ENCODE measurements at places on chromosomes 6 and 20.

DNA sequence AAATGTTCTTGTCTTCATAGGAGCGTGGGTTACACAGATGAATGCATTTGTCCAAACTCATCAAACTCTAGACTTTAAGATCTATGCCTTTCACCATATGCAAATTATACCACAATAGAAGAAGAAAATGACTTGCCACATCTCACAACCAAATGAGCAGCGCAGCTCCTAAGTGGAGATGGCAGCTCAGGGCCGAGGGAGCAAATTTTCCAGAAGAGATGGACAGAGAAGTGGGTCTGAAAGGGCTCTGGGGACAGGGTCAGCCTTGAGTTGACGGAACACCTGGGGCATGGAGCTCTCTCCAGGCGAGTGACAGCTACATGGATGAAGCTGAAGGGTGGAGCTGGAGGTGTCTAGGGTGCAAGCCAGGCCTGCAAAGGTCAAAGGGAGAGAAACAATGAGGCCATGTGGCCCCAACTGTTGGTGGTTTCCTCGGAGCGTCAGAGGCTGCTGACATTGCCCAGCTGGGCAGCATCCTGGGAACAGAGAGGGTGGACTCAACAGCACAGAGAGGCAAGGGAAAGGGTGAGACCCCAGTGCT lies 228.3 kb downstream of the NRN1 start:
- DNase-seq, result no peak

DNA sequence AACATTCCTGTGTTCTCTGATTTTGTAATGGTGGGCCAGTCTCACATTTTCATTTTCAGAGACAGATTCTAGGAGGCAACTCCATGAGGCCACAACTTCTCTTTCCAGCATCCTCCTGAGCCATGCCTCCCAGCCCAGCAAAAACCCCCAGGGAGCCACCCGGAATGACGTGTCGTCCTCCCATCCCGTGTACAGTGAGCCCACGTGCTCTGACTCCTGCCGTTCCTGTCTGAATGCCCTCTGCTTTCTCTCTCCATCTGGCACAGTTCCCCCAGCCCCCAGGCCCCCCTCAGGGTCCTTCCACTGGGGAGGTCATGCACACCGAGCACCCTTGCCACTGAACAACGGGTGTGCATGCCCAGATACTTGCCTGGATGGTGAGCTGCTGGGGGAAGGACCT lies 38.0 kb downstream of the C20orf203 start:
- DNase-seq, result no peak

- no peak for DNase-seq
These were observed 800.6 kb downstream of the DHX35 start for GRCh38 chr20:39762716-39763115.

DNA sequence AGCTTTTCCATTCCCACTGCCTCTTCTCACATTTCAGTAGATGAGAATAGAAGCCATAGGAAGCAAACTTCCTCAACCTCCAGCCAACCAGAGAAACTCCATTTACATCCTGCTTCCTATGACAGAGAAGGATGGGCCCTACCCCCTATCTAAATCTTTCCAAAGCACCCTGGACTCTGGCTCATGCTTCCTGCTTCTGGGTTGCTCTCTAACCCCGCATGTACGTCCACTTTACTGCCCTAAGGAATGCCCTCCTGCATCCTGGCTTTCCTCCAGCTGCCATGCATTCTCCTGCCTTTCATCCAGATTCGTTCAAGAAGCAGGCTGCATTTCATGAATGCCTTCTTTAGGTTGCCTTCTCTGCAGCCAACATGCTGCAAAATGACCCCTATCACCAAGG lies 91.9 kb downstream of the FAM217A start:
- no peak for DNase-seq

DNA sequence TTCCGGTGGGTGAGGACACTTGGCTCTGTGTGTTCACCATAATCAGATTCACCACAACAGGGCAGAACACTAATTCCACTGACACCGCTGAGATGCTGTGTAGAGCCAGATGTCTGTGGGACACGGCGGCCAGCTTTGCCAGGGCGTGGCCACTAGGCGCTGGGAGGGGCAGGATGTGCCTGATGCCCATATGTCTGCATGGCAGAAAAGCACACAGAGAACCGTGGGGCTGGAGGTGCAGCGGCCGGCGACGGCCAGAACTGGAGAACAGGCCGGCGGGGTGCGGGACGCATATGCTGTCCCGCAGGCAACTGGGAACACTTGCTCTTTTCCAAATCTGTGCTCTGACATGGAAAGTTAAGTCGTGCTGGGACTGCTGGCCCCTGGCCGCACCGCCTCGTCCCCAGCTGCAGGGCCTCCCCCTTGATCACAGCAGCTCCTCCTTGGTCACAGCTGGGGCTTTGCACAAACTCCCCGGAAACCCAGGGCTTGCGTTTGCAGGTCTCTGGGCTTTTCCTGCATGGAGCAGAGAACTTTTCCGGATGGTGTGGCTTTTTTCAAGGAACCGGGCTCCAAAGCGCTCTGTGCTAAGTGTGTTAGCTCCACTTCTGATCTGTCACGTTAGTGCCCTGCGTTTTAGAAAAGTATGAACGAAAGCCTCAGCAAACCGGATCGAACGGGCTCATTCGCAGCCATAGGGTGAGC lies 31.1 kb downstream of the NTSR1 start:
- DNase-seq, result peak; percentile 45

DNA sequence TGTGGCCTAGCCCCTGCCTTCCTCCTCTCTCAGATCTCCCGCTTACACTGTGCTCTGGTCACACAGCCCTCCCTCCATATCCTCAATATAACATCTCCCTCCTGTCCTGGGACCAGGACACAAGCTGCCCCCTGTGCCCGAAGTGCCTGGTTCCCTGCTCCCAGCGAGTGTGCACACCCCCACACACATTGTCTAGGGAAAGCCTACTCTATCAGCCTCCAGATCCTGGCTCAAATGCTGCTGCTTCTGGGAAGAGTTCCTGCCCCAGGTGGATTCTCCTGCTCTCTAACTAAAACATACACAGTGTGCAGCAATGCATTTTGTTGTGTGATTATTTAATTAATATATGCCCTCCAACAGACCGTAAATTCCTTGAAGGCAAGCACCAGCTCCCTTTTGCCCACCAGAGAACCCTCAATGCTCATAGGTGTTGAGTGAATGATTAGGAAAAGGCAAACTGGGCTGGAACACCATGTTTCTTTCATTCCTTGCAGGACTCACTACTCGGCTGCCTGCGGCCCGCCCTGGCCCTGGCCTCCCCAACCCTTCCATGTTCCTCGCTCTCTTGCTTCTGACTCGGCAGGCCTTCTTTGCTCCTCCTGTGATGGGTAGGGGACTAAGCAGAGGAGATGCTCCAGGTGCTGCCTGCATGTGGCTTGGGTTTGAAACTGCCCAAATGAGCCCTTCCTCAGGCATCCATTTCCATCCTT lies 194.6 kb downstream of the ZDHHC14 start:
- DNase-seq, result no peak

GRCh38 chr6:151441390-151442166 lies 10.3 kb downstream of the RMND1 start:
- DNase-seq, result no peak

GRCh38 chr20:45792317-45793118 lies 764 bp downstream of the DNTTIP1 start:
- DNase-seq, result peak; percentile 43

DNA sequence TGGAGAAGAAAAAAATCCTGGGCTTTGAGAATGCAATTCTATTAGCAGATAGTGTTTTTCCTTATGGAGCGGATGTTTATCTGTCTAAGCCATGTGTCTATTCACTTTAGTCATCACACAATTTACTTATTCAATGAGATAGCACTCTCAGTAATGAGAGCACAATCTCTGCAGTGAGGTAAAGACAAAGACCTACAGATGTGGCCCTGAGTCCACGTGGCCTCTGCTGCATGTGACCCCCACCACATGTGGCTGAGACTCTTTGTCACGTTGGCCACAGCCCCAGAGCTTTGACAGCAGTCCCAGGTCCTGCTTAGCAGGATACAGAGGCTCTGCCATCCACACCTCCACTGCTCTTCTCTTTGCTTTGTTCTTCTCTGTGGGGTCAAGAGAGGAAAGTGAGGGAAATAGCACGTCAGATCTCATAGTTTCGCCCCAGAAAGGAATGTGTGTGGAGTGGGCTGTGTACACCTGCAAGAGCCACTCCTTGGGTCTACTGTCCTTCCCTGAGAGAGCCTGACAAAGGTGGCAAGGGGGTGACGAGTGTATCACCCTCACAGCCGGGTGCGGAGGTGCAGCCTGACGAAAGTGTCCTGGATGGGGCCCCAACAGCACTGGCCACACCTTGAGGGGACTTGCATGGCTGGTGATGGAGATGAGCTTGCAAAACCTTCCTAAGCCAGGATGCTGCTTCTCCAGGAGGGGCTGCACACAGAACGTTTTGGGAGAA lies 40.7 kb downstream of the ZNF831 start:
- no peak for DNase-seq

GRCh38 chr6:46279874-46280273 lies 109.1 kb upstream of the ENPP5 start:
- no peak for DNase-seq

DNA sequence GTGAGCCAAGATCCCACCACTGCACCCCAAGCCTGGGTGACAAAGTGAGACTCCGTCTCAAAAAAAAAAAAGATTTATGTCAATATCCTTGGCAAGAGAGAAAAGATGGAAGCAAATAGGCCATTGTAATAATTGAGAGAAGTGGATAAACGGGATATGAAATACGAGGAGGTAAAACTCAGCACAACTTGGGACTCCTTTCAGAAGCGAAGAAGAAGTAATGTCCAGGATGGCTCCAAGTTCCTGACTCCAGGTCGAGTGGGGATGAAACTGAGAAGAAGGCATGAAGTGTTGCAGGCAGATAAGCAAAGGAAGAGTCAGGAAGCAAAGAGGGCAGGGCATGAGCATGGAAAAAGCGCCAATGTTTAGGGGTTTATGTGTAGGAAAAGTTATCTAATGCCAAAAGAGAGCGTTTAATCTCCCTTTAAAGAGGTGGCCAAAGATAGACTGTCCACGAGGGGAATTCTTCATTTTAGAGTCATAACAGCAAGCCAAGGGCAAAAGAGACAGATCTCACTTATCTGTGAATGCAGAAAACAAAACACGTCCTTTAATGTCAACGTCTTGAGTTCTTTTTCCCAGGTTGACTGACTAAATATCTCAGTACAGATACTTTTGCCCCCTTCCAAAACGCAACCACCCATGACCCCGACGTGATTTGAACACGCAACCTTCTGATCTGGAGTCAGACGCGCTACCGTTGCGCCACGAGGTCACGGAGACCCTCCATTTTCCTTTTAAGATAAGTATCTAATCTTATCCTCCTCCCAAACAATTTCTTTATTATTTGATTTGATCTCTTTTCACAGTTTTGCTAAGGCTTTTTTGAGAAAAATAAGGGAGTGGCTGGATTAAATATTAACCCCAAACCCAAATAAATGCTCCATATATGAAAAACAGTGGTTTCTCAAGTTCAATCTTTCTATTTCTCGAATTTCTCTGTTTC lies 46.3 kb upstream of the BTN3A2 start:
- DNase-seq, result no peak

GRCh38 chr6:56101141-56101553 lies 146.2 kb downstream of the COL21A1 start:
- DNase-seq, result no peak

DNA sequence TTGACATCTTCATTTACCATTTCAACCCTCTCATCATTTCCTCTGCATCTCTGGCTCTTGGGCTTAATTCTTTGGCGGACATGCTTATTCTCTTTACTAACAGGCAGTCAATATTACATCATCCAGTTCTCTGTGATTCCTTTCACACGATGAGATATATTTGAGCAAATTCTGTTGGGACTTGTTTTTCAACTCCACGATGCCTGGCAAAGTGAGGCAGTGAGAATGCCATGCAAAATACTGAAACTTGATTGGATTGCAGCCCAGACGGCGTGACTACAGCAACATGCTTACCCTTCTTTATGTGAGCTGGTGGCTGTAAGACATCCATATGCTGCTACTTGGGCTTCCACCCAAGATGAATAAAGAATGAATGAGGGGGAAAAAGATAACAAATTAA lies 101.7 kb upstream of the SPACA1 start:
- DNase-seq, result no peak

Data from CD4-positive, alpha-beta T cell treated with Interleukin-12 subunit alpha and Interleukin-12 subunit beta, for 1 hour (primary cell).